ENCODE measurements at places on chromosomes 12 and 14.

- DNase-seq, result no peak
Measured at GRCh38 chr12:114776731-114777442, 92.9 kb upstream of the TBX3 start.

- no peak for DNase-seq
Measured at GRCh38 chr14:30748343-30748742, 126.0 kb upstream of the COCH start.

- DNase-seq, result no peak
Measured at GRCh38 chr12:127660961-127661360, 606.0 kb upstream of the TMEM132C start.

DNA sequence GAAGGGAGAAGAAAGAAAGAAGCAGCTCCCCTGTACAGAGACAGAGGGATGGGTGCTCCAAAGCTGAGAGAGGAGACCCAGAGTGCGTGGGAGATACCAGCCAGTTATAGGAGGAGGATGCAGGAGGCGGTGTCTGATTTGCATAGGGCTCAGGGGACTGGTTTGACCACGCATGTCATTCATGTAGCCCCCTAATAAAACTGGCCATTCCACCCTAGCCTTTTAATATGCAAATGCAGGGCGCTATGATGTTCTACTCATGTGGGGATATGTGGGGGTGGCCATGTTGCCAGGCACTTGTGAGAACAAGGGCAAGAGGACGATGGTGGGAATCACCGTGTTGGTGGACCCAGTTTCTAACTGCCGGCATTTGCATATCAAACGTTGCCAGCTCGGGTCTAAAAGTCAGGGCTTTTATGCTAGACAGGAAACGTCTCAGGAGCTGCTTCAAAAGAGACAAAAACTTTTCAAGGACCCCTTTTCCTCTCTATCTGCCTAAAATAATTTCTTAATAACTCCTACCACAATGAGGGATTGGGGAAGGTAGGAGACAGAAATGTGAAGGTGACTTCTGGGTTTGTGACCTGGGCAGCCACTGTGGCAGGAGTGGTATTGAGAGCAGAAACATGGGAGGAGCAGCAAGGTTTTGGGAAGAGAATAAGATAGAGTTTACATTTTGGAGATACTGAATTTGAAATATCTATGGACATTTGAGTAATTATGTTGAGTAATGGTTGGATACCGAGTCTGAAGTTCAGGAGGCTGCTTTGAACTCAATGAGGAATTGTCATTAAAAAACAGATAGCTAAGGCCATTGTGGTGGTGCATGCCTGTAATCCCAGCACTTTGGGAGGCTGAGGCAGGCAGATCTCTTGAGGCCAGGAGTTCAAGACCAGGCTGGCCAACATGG, 2.2 kb upstream of the ATXN3 start:
- no peak for DNase-seq

GRCh38 chr14:56995010-56995409, 184.7 kb upstream of the OTX2 start:
- no peak for DNase-seq

DNA sequence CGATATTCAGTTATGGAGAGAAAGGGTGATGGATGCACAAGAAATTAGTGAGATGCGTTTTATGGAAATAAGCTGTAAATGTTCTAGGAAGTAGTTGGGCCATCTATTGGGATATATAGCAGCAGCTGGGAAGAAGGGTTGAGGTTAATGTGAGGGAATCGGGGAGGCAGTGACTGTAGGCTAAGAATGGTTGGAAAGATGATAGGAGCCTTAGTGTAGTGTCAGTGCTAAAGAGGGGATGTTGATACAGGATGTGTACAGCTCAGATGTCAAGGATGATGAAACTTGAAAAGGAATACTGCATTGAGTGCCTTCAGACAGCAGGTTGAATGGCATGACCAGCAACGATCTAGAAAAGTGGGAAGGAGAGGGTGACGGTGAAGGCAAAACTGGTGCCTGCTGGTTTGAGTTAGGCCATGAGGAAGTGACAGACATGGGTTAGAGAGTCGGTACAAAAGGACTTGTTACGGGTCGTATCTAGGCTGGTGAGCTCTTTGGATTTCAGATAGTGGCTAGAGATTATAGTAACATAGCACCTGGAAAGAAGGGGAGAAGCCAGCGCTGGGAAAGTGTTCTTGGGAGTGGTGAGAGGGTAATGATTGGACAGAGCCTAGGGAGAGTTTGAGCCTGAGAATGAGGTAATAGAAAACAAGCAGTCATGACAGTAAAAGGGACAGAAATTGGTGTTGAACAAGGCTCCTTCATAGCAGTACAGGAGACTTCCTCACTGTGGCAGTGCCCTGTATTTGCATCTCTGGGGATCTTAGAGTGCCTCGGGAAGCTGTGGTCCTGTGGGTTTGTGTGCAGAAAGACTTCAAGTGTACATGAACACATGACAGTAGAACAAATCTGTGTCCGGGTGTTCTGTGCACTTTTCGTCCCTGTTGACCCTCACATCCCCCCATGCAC, 9.6 kb downstream of the MARS1 start:
- DNase-seq, result no peak

- no peak for DNase-seq
Measured at GRCh38 chr12:88717188-88717587, 136.9 kb upstream of the KITLG start.

- DNase-seq, result no peak
Measured at GRCh38 chr12:45977620-45978019, 12.8 kb downstream of the SCAF11 start.

- DNase-seq, result no peak
Measured at GRCh38 chr12:103806803-103807202, 34.2 kb downstream of the NT5DC3 start.

GRCh38 chr12:127455347-127456265, 811.4 kb upstream of the TMEM132C start:
- no peak for DNase-seq

- DNase-seq, result peak; percentile 48
Measured at GRCh38 chr12:25557830-25558436, 4.8 kb upstream of the LMNTD1 start.

DNA sequence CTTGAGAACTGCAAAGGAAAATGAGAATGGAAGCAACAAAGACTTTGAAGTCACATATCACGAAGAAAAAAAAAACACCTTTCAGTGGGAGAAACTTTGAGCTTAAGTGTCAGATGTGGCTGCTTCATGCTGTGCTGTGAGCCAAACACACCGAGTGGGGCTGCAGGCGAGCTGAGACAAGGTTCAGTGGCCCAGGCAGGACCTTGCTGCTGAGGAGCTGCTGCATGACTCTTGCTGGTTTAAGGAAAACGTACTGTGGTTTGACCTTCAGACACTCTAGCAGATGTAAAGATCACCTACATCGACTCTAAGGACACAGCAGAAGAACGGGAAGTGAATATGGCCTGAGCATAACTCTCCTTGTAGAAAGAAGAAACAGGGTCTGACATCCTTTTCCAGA, 118.1 kb upstream of the OR4E1 start:
- no peak for DNase-seq

DNA sequence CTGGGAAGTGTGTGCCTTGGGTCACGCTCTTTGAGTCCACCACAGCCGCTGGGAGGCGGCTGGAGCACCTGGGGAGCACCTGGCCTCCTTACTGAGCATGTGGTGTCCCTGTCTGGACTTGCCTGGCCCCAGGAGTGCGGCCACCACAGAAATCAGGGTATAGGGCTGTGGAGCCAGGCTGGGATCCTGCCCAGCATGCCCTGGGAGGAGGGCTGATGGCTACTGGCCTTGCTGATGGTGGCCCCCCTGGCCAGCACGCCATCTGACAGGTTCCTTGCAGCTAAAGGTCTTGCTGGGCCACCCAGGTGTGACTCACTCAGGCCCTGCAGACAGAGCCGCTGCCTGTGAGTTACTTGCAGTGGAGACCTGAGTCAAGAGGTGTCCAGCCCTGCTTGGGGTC, 6.0 kb downstream of the ULK1 start:
- no peak for DNase-seq

GRCh38 chr12:56336361-56337167, 2.1 kb upstream of the IL23A start:
- peak; percentile 48 for DNase-seq

GRCh38 chr14:54638135-54638446, 71.2 kb downstream of the SAMD4A start:
- DNase-seq, result peak; percentile 87

DNA sequence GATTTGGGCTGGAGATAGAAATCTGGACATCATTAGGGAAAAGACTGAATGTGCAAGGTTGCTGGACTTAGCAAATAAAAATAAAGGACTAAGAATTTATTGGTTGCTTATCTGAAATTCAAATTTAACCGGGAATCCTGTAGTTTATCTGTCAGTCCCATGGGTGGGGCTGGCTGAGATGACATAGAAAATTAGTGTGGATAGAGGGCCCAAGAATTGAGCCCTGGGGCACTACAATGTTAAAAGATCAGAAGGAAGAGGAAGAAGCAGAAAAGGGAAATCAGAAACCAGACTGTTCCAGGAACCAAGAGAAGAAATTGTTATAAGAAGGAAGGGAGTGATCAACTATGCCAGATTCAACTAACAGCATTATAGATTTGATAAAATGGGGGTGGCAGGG, 96.7 kb upstream of the CCDC196 start:
- no peak for DNase-seq

DNA sequence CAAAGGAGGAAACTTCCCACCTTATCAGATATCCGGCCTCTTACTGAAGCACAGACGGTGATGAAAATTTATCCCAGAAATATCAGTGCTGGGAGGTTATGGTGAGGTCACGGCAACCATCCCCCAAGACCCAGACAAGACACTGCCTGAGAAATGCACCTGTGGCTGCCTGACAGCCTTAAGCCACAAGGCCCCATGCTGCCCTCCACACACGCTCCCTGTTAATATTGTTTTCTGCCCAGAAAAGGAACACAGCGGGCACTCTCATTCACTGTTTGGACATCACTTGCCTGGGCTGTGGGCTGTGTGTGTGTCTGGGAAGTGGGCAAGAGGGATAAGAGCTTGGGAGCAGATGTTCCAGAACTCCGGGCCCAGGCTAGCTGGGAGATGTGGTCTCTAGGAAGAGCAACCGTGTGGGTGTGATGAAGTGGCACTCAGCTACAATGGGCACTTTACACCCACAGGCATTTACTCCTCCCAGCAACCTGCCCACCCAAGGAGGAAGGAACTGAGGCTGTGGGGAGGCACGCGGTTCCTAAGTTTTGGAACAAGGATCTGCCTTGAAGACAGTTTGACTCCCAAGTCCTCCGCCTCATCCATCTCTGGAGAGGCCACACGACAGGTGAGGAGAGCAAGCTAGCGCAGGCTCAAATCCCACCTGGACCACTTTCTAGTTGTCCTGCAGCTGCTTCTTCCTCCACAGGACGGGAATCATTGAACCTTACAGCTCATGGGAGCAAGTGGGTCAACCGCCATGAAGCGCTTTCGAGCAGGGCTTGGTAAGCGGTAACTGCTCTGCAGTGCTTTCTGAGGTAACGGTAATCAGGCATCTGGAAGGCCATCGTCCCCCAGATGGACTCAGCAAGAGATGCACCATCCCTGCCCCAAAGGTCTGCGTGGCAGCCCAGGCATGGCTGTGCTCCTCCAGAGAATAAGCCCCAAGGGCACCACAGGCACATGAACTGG, 91.4 kb downstream of the CHGA start:
- no peak for DNase-seq

DNA sequence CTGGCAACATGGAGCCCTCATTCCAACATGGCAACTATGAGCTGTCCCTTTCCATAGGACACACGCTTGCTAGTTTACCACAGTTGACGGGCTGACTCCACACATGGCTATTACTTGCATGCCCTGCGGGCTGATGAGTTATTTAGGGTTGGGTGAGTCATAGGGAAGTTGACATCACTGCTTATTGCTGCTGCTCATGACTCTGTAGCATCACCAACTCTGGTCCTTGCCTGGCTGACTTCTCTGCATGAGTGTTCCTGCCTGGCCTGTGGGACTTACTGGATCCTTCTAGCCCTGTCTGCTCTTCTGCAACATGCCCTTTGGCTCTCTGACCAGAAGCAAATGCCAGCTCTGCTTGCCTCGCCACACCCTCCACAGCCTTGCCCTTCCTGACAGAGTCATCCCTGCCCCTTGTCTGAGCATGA, 199.5 kb downstream of the ANO6 start:
- DNase-seq, result peak; percentile 54
